ENCODE measurements at places on chromosomes 16 and 17.
A peak's percentile ranks its signal among the peaks of the same experiment; 100 is the strongest.

GRCh38 chr16:50306287-50306686 lies 39.9 kb downstream of the ADCY7 start:
- no peak for DNase-seq

DNA sequence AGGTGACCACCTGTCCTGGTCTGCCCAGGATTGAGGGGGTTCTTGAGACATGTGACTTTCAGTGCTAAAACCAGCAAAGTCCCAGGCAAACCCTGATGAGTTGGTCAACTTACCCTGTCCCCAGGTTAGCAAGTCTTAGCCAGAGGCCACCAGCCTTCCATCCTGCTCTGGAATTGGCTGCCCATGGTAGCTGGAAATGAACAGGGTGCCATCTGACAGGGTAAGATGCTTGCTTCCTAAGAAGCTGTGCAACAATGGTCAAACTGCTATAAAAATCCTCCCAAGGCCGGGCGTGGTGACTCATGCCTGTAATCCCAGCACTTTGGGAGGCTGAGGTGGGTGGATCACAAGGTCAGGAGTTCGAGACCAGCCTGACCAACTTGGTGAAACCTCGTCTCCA lies 22.8 kb upstream of the MTMR4 start:
- DNase-seq, result no peak

- peak; percentile 12 for DNase-seq
Observed at GRCh38 chr16:77273-77806, 685 bp upstream of the MPG start.

- no peak for DNase-seq
Observed at GRCh38 chr17:50432125-50432762, 6.2 kb downstream of the ACSF2 start.

GRCh38 chr16:77551357-77551756 lies 116.5 kb upstream of the ADAMTS18 start:
- DNase-seq, result no peak

- DNase-seq, result no peak
Observed at GRCh38 chr16:2835638-2836493, 5.8 kb downstream of the ZG16B start.

GRCh38 chr16:1997494-1998359 lies 8.0 kb downstream of the SYNGR3 start:
- no peak for DNase-seq

- DNase-seq, result no peak
Observed at GRCh38 chr17:77425791-77426641, 285.2 kb downstream of the SEC14L1 start.

Measured in activated T-cell treated with anti-CD3 and anti-CD28 coated beads for 24 hours (primary cell).